ENCODE measurements at places on chromosomes 5 and 9. TPM values are rescaled to one million over a fixed set of nuclear protein-coding genes. Genes with fewer than 3 reads are reported as not detected.

DNA sequence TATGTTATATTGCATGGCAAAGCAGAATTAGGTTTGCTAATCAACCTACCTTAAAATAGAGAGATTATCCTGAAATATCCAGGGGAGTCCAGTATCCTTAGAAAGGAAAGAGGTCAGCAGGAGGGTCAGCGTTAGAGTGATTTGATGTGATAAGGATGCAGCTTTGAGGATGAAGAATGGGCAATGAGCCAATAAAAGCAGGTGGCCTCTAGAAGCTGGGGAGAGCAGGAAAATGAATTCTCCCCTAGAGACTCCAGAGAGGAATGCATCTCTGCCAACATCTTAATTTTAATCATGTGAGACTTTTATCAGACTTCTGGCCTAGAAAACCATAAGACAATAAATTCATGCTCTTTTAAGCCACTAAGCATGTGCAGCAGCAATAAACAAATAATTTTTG is 65.7 kb upstream of the SYK start:
- peaks cover 16% of the 10 kb centered on the region for H3K27me3 ChIP-seq
- no peak overlapping the region for H3K27ac ChIP-seq
- DNase-seq = no peak
- no peak overlapping the region for H3K4me3 ChIP-seq
- no peaks in the 10 kb centered on the region for H3K4me1 ChIP-seq
- no peaks in the 10 kb centered on the region for H3K36me3 ChIP-seq

GRCh38 chr5:172109749-172110148 is 78.3 kb downstream of the STK10 start:
- peaks cover 11% of the 10 kb centered on the region for H3K4me1 ChIP-seq
- no peak for DNase-seq
- no peak overlapping the region for H3K27ac ChIP-seq
- H3K4me3 ChIP-seq = no peak overlapping the region
- H3K27me3 ChIP-seq = no peaks in the 10 kb centered on the region

The PCDHGB4 gene
- not detected for total RNA-seq

DNA sequence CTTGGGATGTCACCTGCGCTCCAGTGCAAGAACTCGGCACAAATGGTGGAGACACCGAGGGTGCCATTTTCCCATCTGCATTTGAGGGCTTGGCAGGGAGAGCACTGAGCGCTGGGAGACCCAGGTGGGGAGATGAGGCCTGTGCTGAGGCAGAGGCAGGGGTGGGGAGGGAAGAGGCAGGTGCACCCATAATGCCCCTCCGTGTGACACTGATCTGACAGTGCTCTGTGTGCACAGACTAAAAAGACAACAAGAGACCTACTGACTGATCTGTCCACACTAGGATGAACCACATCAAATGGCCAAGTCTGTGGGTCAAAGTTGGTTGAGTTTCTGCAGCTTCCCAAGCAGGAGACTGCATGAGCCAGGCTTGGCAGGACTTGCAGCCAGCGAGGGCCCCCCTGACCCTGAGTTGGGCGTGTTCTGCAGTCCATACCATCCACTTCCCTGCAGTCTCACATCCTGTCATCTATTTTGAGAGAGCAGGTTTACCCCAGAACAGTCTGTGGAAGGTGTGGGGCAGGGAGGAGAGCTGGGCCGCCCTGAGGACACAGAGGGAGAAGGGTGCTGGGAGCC is 41.9 kb downstream of the NEK6 start:
- H3K36me3 ChIP-seq = peaks cover 4% of the 10 kb centered on the region
- H3K27ac ChIP-seq = no peak overlapping the region
- no peak for DNase-seq

GRCh38 chr9:120935383-120935857 is 8.8 kb upstream of the TRAF1 start:
- H3K27ac ChIP-seq = no peak overlapping the region
- H3K4me1 ChIP-seq = peaks cover 26% of the 10 kb centered on the region
- H3K4me3 ChIP-seq = no peak overlapping the region
- H3K27me3 ChIP-seq = no peaks in the 10 kb centered on the region
- no peaks in the 10 kb centered on the region for H3K36me3 ChIP-seq

The GCNT4 gene
- total RNA-seq = 0.07 TPM

The OTULINL gene
- total RNA-seq = 8.8 TPM

- no peaks in the 10 kb centered on the region for H3K36me3 ChIP-seq
- DNase-seq = no peak
- no peaks in the 10 kb centered on the region for H3K27me3 ChIP-seq
- peaks cover 5% of the 10 kb centered on the region for H3K4me1 ChIP-seq
Observed at GRCh38 chr5:14882658-14883580, 11.3 kb upstream of the ANKH start.

The ELL2 gene
- 29.8 TPM for total RNA-seq

- no peak overlapping the region for H3K27ac ChIP-seq
- no peak for DNase-seq
- no peaks in the 10 kb centered on the region for H3K36me3 ChIP-seq
- H3K4me3 ChIP-seq = no peak overlapping the region
- H3K27me3 ChIP-seq = no peaks in the 10 kb centered on the region
Observed at GRCh38 chr5:87302061-87302460, 34.4 kb downstream of the RASA1 start.

GRCh38 chr5:169222934-169223594 is 77.9 kb downstream of the SLIT3 start:
- DNase-seq = no peak
- H3K4me3 ChIP-seq = no peak overlapping the region
- no peaks in the 10 kb centered on the region for H3K4me1 ChIP-seq

The ENTREP1 gene
- 1.1 TPM for total RNA-seq

The CKMT2 gene
- not detected for total RNA-seq

DNA sequence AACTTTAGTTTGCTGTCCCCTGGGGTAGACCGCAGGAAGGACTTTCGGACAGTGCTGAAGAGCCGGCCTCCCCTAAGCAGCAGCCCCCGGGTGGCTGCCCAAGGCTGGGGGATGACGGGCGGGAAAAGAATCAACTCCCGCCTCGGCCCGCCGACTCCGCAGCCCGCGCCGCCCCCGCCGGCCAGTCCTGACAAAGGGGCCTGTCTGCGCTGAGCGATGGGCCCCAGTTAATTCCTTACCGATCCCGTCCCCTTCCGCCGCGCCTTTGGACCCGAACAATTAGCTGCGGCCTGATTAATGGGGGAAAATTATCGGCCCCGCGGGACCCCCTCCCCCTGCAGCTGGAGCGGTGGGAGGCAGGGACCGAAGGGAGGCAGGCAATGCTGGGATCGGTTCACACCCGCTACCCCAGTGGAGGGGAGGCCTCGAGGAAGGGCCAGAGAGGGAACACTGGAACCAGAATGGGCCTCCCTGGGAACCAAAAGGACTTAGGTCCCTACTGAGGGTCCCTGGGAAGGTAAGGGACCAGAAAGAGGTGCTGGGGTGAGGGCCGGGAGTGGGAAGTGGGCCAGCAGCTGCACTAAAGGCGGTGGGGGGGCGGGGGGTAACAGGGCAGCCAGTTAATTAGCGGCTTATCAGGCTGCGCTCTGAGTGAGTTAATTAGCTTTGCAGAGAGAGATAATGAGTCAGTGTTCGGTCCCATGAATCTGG is 4.2 kb downstream of the ARID3C start:
- H3K36me3 ChIP-seq = no peaks in the 10 kb centered on the region
- no peak overlapping the region for H3K27ac ChIP-seq
- DNase-seq = no peak
- peaks cover 7% of the 10 kb centered on the region for H3K4me1 ChIP-seq
- H3K4me3 ChIP-seq = no peak overlapping the region
- peaks cover 8% of the 10 kb centered on the region for H3K27me3 ChIP-seq

DNA sequence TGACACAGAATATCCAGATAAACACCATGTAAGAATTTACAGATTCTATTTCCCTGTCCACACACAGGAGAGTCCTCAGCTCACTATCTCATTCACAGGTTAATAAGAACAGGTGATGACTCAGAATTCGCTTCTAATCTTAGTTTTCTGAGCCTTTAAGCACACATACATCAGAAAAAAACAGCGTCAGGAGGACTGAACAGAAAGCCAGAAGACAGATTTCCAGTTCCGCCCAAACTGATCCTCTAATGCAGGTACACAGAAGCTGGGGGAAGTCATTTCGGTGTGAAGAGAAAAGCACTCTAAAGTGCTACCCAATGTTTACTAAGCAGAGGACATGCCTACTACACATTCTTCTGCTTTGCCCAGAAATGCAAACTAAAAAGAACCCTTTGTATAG is 1.6 kb downstream of the CEMIP2 start:
- no peak overlapping the region for H3K4me3 ChIP-seq
- H3K36me3 ChIP-seq = no peaks in the 10 kb centered on the region
- no peak overlapping the region for H3K27ac ChIP-seq
- H3K4me1 ChIP-seq = peaks cover 65% of the 10 kb centered on the region
- no peaks in the 10 kb centered on the region for H3K27me3 ChIP-seq

The CDKN2A gene
- total RNA-seq = 89.7 TPM

DNA sequence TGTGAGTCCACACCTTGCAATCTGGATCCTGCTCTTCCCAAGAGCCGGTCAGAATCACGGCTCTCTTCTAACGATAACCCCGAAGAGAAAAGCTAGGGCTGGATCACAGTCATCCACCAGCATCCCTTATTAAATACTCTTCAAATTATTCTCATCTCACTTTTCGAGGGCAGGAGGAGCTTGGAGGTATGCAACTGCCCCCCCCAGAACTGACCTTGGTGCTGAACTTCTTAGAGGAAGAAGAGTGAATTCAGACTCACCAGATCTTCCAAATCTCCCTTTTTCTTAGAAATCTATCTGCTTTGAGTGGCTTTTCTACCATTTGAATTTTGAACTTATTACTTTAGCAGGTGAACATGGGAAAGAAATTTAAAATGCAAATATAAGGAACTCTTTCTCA is 75.7 kb downstream of the MED10 start:
- H3K27me3 ChIP-seq = peaks cover 4% of the 10 kb centered on the region
- no peaks in the 10 kb centered on the region for H3K36me3 ChIP-seq
- no peak overlapping the region for H3K4me3 ChIP-seq
- DNase-seq = no peak
- no peak overlapping the region for H3K27ac ChIP-seq

GRCh38 chr5:154451957-154452356 is 6.2 kb downstream of the SAP30L start:
- H3K27ac ChIP-seq = no peak overlapping the region
- peaks cover 2% of the 10 kb centered on the region for H3K4me1 ChIP-seq
- H3K4me3 ChIP-seq = no peak overlapping the region
- H3K27me3 ChIP-seq = no peaks in the 10 kb centered on the region

The WNT8A gene
- not detected for total RNA-seq

DNA sequence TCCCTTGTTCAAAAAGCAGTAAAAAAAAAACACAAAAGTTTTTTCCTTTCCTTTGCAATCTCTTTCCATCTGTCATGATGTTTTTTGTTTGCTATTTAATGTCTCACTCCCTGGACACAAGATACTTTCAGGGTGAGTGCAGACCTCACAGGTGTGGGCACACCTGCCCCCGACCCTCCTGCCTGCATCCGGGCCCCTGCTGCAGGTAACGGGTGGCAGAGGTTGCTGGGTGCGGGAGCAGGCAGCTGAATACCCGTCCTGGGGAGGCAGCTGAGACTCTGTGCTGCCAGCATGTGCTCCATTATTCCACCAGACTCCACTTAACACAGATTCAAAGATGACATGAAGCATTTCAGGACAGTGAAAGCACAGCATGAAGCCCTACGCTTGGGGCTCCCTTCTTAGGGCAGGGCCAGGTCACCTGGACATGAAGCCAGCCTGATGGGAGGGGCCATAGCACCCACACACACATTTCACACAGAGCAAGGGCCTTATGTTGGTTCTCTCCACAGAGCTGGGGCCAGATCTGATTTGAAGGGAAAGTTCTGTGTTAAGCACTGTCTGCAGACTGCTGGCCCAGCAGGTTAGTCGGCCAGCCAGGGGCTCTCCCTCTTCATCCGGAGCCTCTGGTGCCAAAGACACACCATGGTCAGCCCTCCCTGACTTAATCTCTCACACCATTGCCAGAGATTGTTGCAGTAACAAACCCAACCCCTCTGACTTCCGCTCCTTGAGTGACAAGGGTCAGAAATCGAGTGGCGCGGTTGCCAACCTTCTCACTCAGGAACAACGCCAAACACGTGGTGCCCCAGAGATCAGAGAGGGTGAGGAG is 13.0 kb downstream of the NEK6 start:
- no peak overlapping the region for H3K4me3 ChIP-seq
- H3K4me1 ChIP-seq = peaks cover 15% of the 10 kb centered on the region
- no peaks in the 10 kb centered on the region for H3K27me3 ChIP-seq
- H3K36me3 ChIP-seq = no peaks in the 10 kb centered on the region
- no peak overlapping the region for H3K27ac ChIP-seq
- DNase-seq = no peak

The C5orf52 gene
- total RNA-seq = not detected

GRCh38 chr5:126384985-126385384 is 38.2 kb upstream of the GRAMD2B start:
- H3K36me3 ChIP-seq = no peaks in the 10 kb centered on the region
- DNase-seq = no peak
- H3K4me3 ChIP-seq = 0 out of 2 replicates have a peak overlapping the region, but pooled peaks have one; percentile 1

GRCh38 chr5:96785326-96786109 is 22.2 kb downstream of the ERAP1 start:
- H3K4me1 ChIP-seq = peaks cover 9% of the 10 kb centered on the region
- H3K4me3 ChIP-seq = no peak overlapping the region
- no peaks in the 10 kb centered on the region for H3K27me3 ChIP-seq
- no peak for DNase-seq

The FBP2 gene
- not detected for total RNA-seq

GRCh38 chr5:51974834-51975233 is 591.6 kb downstream of the ISL1 start:
- H3K4me3 ChIP-seq = no peak overlapping the region
- H3K4me1 ChIP-seq = no peaks in the 10 kb centered on the region
- no peak overlapping the region for H3K27ac ChIP-seq
- DNase-seq = no peak

DNA sequence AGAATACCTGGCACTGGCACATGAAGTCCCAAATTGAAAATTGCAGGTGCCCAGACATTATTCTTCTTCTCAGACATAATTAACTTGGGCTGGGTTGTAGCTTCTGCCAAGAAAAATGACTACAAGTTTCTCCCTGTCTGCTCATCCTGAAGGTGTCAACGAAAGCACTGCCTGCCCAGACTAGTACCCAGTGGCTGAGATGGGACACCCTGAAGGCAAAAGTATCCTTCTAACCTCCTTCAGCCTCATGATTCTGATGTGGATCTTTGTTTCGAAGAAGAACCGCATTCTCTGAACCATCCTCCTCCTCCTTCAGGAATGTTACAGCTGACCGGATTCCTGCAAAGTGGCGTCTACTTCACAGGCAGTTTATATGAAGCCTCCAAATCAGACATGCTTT is 161.1 kb upstream of the FST start:
- H3K36me3 ChIP-seq = no peaks in the 10 kb centered on the region
- H3K4me1 ChIP-seq = no peaks in the 10 kb centered on the region
- no peak overlapping the region for H3K4me3 ChIP-seq
- H3K27me3 ChIP-seq = no peaks in the 10 kb centered on the region
- no peak overlapping the region for H3K27ac ChIP-seq

The EQTN gene
- total RNA-seq = not detected
